GM04503 (cell line): ENCODE measurements at places on chromosomes 1 and 21.

DNA sequence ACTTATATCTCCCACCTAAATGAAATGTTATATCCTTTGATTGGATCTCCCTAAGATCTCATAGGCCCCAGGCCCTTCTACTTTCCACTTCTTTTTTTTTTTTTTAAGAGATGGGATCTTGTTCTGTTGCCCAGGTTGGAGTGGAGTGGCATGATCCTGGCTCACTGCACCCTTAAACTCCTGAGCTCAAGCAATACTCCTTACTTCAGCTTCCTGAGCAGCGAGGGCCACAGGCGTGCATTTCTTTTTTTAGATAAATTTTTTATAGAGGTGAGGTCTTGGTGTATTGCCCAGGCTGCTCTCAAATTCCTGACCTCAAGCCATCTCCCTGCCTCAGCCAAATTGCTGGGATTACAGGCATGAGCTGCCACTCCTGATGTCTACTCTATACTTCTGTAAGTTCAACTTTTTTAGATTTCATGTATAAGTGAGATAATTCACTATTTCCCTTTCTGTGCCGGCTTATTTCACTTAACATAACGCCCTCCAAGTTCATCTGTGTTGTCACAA, 987.5 kb upstream of the NCAM2 start:
- DNase-seq, result no peak

DNA sequence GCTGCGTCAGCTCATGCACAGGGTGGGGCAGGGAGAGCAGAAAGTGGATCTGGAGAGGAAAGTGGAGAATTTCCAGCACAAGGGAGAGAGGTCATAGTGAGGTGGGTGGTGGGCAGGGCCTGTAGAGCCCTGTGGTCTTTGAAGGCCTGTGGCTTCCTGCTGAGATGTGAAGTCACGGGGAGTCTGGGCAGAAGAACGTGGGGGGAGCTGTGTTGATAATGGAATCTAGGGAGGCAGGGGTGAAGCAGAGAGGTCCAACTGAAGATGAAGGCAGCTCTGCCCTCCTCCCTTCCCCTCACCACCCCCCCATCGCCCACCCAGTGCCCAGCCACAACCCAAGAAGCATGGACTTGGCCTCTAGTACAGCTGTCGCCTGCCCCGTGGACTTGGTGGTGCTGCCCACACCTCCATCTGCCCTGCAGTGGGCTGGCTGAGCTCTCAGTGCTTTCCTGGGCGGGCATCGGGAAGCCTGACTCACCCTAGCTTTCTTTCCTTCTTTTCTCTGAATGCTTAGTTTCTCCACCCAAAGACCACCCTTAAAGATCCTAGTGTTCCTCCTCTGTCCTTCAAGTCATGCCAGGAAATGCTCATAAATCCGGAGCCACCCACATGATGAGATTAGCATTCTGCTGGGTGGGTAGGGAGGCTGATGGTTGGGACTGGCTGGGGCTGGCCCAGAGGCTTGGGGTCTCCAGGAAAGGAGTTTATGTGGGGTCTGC, 186.1 kb downstream of the TRABD2B start:
- DNase-seq, result no peak

GRCh38 chr1:20400341-20401177, 85.5 kb downstream of the CAMK2N1 start:
- no peak for DNase-seq

DNA sequence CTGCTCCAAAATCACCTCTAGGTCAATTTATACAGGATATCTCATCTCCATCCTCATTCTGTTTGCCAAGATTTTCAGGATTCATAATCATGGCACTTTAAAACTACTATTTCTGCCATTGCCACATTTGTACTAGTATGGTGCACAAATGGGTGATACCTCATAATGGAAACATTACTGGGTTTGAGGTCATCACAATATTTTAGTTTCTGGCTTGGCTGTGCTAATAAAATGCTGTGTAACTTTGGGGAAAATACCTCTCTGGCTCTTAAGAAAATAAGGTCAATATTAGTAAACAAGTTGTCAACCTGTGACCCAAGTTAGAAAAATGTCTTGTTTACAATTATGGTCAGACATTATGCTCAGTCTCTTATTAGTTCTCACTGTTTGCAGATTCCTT, 4.7 kb upstream of the SLAMF7 start:
- DNase-seq, result no peak

DNA sequence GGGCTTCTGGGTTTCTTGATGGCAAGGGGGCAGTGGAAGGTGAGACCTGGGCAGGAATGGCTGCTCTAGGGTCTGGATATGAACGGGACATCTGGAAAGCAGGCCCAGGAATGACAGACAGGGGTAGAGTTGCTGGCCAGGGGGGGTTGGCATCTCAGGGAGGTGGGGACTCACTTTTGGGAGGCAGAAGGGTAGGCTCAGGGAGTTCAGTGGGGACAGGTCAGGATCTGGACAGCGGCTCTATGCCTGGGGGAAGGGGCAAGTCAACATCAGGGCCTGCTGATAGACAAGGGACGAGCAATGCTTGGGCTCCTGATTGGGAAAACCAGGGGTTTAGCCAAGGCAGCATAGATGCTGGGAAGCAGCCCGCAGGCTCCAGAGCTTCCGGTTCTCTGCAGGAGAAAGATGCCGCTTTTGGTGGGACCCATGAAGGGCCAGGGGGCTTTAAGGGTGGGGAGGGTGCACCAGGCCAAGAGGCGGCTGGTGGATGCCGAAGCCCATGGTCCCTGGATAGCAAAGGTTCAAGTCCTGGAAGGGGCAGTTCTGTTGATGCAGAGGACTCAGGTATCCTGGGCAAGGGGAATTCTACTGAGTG, 21.9 kb downstream of the IGFN1 start:
- DNase-seq, result no peak

- DNase-seq, result no peak
Observed at GRCh38 chr1:18869847-18870594, 10.6 kb upstream of the TAS1R2 start.

DNA sequence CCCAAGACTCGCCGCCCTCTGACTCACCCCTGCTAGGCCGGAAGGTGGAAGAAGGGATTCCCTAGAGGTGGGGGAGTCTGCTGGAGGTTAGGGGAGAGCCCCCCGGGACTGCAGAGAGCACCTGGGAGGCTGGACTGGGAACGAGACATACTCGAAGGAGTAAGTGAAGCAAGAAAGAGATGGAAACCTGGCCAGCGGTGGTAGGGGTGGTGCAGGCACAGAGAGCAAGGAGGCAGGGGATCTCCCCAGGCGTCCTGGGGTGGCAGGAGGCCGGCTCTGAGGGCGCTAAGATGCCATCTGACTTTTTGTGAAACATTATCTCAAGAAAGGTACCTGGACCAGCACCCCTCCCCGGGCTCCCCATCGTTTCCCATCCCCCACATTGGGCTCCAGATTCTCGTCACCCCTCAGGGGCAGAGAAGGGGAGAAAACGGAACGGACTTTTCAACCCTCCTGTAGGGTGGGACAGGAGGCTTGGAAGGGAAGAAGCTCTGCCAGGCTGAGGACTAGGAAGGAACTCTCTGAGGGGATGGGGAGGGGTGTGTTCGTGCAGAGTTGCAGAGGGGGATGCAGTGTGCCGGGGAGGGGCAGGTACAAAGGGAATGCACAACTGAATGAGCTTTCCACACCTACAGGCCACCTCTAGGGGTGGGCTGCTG, 708 bp downstream of the CHRNB2 start:
- DNase-seq, result no peak

- DNase-seq, result no peak
Observed at GRCh38 chr1:6889875-6890480, 104.7 kb downstream of the CAMTA1 start.

- DNase-seq, result no peak
Observed at GRCh38 chr1:175871647-175872046, 128.3 kb upstream of the TNR start.

DNA sequence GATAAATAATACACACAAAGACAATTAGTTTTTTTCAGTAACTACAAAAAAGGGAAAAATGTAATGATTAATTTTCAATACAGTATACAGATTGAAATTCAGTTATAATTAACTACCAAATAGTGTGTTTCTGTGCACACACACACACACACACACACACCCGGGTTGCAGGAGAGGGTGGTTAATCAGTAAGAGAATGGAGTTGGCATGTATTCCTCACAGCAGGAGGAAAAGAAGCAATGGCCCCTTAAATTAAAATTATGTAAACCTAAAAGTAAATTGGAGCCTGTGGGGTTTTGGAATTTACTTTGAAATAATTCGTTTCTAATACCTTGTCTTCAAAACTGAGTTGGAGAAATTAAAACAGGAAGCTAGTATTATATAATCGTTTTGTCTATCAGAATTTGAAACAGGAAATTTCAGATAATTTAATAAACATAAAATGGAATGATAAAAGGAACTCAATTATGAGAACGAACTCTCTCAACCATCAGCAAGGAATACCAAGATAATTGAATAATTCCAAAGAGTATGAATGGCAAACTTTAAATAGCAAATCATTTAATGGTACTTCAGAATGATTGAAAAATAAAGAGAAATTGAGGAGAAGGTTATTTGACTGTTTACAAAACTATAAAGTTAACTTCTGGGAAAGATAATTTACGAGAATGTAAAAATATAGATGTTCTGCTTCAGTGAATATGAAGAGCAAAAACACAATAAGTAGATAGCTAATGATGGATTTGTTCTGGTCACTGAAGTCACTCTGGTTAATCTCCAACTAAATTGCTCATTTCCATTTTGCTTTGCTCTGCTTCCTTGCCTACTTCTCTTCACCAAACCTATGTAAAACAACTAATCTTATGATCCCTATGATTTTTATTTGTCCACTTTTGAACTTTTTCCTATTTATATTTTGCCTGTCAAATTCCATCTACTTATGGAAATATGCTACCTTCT, 547.9 kb upstream of the ZP4 start:
- no peak for DNase-seq

DNA sequence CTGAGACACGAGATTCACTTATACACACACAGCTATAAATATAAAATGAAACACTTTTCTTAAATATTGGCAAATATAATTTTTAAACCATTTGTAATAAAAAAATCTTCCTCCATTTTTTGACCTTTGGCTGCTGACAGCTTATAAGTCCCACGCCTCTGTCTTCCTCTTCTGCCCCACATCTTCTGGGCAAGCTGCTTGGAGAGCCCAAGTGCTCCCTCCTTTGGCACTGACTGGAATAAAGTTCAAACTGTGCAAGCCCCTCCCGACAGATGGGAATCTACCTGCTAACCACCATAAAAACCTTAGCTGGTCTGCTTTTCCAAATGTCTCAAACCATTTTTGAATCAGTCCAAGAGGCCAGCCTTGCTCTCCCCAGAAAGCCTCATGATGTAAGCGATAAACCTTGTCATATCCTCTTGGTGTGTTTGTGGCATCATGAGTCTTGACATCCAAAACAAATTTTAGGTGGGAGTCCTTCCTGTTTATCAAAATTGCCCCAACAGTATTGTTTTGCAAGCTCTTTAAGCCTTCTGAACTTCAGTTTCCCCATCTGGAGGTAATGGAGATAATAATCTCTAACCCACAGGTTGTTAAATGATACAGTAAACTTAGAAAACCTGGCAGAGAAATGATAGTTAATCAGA, 99.8 kb downstream of the SNX7 start:
- no peak for DNase-seq

GRCh38 chr1:158809256-158809655, 21.9 kb upstream of the MNDA start:
- DNase-seq, result no peak

DNA sequence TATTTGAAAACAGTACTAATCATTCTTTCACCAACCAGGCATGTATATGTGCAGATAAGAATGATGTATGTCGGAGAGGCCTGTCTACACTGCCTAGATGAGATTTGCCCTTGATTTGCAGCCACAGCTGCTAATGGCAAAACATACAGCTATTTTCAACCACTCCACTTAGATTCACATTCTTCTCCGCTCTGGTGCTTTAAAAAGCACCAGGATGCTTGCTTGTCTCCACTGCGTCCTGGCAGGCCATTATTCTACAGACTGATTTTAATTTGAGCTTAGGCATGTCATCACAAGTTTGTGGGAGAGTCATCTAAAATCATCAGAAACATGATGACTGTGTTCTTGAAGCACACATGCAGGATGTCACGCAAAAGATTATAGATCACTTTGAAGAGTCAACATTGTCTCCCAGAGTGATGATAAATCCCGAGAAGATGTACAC, 119.0 kb upstream of the NRIP1 start:
- DNase-seq, result no peak
